Activated CD8-positive, alpha-beta T cell treated with anti-CD3 and anti-CD28 coated beads for 36 hours (primary cell): ENCODE measurements at places on chromosomes 11 and 22.

DNA sequence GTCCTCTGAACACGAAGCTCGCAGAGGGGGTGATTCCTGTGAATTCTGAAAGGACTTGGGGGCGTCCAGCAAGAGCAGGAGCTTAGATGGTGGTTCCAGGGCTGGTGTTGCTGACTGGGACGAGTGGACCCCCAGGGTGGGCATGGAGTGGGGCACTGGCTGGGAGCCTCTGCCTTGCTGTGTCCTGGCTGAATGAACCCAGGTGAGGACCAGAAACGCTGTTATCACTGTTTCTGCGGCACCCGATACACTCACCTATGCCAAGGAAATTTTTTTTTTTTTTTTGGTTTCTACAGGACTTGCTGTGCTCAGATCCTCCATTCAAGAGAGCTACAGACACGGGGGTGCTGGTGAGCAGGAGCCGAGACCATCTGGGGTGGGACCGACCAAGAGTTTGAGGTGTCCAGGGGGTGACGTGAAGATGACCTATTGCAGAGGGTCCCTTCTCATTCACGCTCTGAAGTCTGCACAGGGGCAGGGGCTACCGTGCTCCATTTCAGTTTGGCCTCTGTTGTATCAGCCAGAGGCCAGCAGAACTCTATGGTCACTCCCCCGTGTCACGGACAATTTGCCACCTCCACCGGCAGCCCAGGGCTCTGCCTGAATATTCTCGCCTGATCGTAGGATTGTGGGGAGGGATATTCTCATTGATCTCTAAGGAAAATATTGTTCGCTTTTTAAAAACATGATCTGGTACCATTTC lies 3.6 kb downstream of the SMIM38 start:
- H3K36me3 ChIP-seq: peaks cover 18% of the 10 kb centered on the region
- peaks cover 10% of the 10 kb centered on the region for H3K4me1 ChIP-seq
- peaks cover 2% of the 10 kb centered on the region for H3K27me3 ChIP-seq
- H3K27ac ChIP-seq: no peak overlapping the region
- DNase-seq: no peak

- no peaks in the 10 kb centered on the region for H3K27me3 ChIP-seq
- peak overlapping the region; percentile 67 for H3K27ac ChIP-seq
- no peaks in the 10 kb centered on the region for H3K36me3 ChIP-seq
- peak; percentile 71 for DNase-seq
- peaks cover 32% of the 10 kb centered on the region for H3K4me1 ChIP-seq
Observed at GRCh38 chr11:44680982-44681597, 45.7 kb upstream of the TSPAN18 start.

DNA sequence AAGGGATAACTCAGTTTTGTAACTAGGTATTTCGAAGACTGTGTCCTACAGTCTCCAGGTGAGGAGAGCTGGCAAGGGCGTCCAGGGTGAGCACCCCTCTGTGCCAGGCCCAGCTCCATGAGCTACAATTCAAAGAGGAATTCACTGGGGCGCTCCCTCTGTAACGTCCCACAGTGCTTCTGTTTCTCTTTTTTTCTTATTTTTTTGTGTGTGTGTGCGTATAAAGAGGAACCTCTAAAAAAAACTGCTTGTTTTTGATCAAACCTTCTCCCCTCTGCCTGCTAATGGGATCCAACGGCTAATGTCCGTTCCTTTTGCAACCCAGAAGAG lies 17.1 kb downstream of the ASCC2 start:
- peak overlapping the region; percentile 37 for H3K27ac ChIP-seq
- H3K4me3 ChIP-seq: no peak overlapping the region
- no peaks in the 10 kb centered on the region for H3K27me3 ChIP-seq
- peaks cover 41% of the 10 kb centered on the region for H3K36me3 ChIP-seq

GRCh38 chr11:8775332-8775731 lies 92.7 kb downstream of the RPL27A start:
- no peaks in the 10 kb centered on the region for H3K36me3 ChIP-seq
- H3K27me3 ChIP-seq: peaks cover 4% of the 10 kb centered on the region
- DNase-seq: no peak
- no peak overlapping the region for H3K4me3 ChIP-seq
- no peak overlapping the region for H3K27ac ChIP-seq
- no peaks in the 10 kb centered on the region for H3K4me1 ChIP-seq

- DNase-seq: peak; percentile 56
- H3K27ac ChIP-seq: no peak overlapping the region
- H3K4me1 ChIP-seq: peaks cover 53% of the 10 kb centered on the region
- H3K36me3 ChIP-seq: no peaks in the 10 kb centered on the region
Observed at GRCh38 chr22:42303396-42304323, 33.2 kb upstream of the TCF20 start.

GRCh38 chr11:27592098-27592780 lies 85.7 kb upstream of the LIN7C start:
- H3K27me3 ChIP-seq: no peaks in the 10 kb centered on the region
- H3K27ac ChIP-seq: no peak overlapping the region
- H3K4me3 ChIP-seq: no peak overlapping the region
- peaks cover 3% of the 10 kb centered on the region for H3K36me3 ChIP-seq
- no peaks in the 10 kb centered on the region for H3K4me1 ChIP-seq

- no peak overlapping the region for H3K4me3 ChIP-seq
- H3K4me1 ChIP-seq: no peaks in the 10 kb centered on the region
- no peaks in the 10 kb centered on the region for H3K36me3 ChIP-seq
- DNase-seq: no peak
Observed at GRCh38 chr11:12667646-12668045, 6.6 kb upstream of the TEAD1 start.

- no peak overlapping the region for H3K4me3 ChIP-seq
- peaks cover 64% of the 10 kb centered on the region for H3K4me1 ChIP-seq
- peak overlapping the region; percentile 63 for H3K27ac ChIP-seq
- no peaks in the 10 kb centered on the region for H3K27me3 ChIP-seq
- H3K36me3 ChIP-seq: peaks cover 38% of the 10 kb centered on the region
Observed at GRCh38 chr22:24444729-24445466, 17.5 kb downstream of the ADORA2A start.

DNA sequence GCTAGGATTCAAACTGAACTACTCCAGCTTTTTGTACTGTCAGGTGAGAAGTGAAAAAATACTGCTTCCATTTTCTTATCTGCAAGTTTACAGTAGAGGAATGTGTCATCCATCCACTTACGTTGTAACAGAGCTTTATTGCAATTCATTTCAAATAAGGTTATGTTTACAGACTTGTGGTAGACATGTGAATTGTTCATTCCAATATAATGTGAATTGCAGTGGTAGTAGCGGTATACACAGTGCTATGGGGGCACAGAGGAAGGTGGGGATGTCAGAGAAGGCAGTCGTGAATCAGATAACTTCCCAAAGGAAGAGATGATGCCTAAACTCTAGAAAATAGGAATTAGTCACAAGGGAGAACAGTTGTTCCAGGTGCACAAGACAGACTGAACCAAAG lies 42.5 kb downstream of the CEP57 start:
- no peak overlapping the region for H3K4me3 ChIP-seq
- DNase-seq: no peak
- H3K27me3 ChIP-seq: no peaks in the 10 kb centered on the region
- H3K36me3 ChIP-seq: peaks cover 39% of the 10 kb centered on the region

DNA sequence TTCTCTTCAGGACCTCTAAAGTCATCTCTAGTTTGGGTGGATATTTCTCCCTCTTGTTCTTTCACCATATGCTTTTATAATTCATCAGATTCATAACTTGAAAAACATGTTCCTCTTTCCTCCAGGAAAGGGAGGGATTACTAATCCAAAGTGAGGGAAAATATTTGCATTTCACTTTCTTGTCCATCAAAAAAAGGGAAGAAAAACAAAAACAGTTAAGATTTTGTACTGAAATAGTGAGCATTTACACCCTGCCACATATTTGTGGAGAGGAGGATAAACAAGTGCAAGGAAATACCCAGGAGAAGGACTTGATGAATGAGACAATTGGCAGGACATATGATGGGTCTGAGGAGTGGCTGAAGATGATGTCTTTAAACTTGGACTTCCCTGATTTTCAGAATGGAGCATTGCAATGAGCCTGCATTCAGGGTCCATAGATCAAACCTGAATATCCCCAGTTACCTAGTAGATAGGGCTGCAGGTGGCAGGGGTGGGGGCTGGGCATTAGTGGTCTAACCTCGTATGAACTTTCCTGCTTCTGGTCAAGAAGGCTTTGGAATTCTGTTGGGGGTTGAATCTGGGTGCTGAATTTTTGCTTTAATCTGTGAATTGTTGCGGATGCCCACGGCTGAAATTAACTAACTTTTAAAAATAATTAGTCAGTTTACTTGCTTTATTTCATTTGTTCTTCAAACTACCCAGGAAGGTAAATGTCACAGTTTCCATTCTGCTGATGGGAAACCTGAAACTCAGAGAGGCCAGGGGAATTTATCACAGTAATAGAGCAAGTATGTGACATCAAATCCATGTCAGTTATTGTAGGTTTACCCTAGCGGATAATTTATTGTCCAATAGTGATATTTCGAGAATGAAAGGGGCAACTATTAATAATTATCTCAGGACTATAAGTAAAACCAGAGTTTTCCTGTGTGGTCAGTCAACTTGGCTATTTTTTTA lies 36.9 kb upstream of the TMEM123 start:
- no peaks in the 10 kb centered on the region for H3K27me3 ChIP-seq
- DNase-seq: no peak
- H3K4me3 ChIP-seq: no peak overlapping the region
- peaks cover 40% of the 10 kb centered on the region for H3K4me1 ChIP-seq

DNA sequence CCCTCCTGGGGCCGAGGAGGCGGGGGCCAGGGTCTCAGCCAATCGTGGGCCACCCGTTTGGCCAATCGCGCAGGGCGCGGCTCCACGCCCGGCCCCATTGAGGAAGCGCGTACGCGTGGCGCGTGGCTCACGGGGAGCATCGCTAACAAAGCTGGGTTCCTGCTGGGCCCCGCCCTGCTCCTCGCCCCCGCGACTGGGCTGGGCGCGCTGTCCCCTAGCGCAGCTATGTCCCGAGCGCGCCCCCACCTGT lies 614 bp upstream of the ASCL2 start:
- H3K4me1 ChIP-seq: peaks cover 22% of the 10 kb centered on the region
- H3K27me3 ChIP-seq: peaks cover 18% of the 10 kb centered on the region
- H3K36me3 ChIP-seq: no peaks in the 10 kb centered on the region
- no peak overlapping the region for H3K27ac ChIP-seq

DNA sequence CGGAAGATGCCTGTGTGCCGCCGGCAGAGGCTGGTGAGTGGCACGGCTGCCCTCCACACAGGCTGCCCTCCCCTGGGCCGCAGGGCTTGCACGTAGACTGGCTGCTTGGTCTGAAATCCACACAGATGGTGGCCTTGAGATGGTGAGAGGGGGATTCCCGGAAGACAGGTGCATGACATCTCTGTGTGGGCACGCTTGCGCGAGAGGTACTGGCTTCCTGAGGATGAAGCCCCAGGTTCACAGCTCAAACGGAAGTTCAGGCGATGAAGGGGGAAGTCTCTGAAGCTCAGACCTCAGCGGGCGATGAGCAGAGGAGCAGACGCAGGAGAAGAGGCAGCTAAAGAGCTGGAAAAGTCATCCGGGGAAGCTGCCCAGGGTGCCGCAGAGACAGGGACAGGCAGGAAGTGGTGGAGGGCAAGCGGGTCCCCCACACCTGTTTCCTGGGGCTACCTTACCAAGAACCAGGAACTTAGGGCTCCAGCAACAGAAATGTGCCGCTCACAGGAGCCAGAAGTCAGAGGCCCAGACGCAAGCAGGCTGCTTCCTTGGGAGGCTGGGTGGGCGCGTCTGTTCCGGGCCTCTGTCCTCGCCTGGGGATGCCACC lies 7.2 kb downstream of the CRELD2 start:
- H3K27me3 ChIP-seq: no peaks in the 10 kb centered on the region
- H3K36me3 ChIP-seq: peaks cover 35% of the 10 kb centered on the region
- H3K4me1 ChIP-seq: peaks cover 33% of the 10 kb centered on the region

DNA sequence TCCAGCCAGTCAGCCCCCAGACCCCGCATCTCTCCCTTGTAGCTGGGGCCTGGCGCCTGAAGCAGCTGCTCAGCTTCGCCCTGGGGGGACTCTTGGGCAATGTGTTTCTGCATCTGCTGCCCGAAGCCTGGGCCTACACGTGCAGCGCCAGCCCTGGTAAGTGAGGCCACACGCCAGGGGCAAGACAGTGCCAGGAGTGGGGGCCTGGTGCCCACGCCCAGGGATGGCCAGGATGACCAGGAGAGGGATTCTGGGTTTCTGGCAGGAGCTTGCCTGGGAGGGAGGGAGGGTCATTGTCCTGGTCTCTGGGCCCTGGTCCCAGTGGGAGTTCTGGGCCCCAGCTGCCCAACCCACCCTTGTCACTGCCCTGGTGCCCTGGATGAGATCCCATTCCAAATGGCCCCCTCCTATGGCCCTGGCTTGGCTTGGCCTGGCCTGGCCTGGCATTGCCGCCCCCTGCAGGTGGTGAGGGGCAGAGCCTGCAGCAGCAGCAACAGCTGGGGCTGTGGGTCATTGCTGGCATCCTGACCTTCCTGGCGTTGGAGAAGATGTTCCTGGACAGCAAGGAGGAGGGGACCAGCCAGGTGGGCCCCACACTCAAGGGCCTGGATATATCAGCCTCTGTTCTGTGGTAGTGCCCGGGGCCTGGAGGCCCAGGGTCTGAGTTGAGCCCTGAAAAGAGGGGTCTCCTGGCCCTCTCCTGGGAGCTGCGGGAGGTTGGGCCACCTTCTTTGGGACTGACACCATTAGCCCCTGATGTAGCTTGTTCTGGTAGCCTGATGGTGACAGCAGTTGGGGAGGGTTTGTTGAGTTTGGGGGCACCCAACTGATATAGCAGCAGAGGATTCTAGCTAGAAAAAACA lies 3.7 kb downstream of the SLC39A13 start:
- H3K27ac ChIP-seq: no peak overlapping the region
- H3K4me3 ChIP-seq: no peak overlapping the region
- no peaks in the 10 kb centered on the region for H3K27me3 ChIP-seq
- peak; percentile 59 for DNase-seq

DNA sequence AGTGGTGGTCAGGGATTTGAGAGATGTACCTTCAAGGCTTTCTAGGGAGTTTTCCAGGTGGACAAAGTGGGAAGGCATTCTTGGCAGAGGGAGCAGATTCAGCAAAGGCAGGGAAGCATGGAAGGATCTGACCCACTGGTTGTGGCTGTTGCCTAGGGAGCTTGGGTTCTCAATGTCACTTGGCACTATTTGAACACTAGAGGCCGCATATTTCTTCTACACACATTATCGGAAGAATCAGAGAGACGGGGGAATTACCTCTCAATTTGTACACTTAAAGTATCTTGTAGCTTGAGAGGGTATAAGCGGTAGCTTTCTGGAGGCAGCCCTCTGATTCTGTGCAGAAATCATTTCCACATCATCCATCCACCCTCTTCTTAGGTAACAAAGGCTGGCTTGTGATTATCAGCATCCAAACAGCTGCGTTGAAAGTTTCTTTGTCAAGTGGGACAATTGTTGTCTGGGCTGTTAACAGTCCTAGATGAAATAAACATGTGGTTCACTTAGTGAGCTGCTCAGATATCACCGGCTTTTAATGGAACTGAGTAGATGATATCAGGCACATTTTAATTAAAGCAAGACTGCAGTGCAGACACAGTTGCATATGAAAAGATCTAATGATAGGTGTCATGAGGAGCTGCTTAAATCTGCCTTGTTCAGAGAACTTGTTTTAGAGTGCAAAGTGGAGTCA lies 2.6 kb downstream of the NELL1 start:
- H3K27me3 ChIP-seq: peaks cover 47% of the 10 kb centered on the region
- no peak overlapping the region for H3K4me3 ChIP-seq
- H3K36me3 ChIP-seq: no peaks in the 10 kb centered on the region
- H3K27ac ChIP-seq: no peak overlapping the region

DNA sequence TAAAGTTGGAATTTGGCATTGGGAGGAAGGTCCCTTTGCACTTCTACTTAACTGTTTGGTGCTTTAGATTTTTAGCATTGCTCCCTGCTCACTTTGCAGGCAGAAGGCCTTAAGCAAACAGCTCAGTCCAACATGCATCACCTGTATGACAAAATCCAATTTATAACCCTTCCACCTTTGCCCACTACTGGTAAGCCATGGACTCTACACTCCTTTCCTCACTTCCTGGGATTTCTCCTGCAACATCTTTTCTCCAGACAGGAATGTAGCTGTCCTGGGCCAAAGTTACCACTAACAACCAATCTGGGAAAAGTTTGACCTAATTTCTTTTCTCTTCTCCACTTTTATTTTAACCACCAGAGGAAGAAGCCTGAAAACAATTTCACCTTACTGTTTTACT lies 1.8 kb upstream of the OR2D2 start:
- peaks cover 13% of the 10 kb centered on the region for H3K27me3 ChIP-seq
- no peaks in the 10 kb centered on the region for H3K4me1 ChIP-seq
- no peak for DNase-seq
- no peak overlapping the region for H3K4me3 ChIP-seq
